ENCODE measurements at places on chromosomes 5 and 9.

DNA sequence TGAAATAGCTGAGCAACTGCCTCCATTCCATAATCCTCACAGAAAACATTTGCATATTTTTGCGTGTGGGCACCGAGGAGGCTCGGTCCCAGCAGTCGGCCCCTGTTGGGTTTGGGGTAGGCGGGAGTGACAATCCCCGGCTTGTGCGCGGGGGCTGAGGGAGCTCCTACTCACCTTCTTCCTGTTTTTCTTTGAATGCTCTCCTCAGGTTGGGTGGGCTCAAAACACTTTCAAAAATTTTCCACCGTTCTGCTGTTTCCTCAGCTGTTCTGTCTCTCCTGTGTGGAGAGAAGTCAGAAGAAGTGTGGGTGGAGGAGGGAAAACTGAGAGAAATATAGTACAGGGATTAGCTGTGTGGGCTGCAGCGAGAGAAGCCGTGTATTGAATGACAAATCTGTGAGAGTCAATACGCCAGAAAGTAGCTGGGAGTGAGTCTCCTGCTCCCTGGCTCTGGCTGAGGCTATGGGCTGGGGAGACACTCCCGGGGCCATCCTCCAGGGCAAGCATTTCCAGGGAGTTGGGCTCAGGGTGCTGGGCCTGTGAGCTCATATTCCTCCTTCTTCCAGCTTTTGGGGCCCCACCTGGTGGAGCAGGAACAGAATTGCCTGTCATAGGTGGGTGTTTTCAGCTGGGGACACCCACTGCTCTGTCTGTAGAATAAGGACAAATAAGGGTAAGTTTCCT is 84.7 kb downstream of the CMYA5 start:
- DNase-seq = peak; percentile 41

- DNase-seq = peak; percentile 48
These were observed 35.6 kb upstream of the HAND1 start for GRCh38 chr5:154513669-154514084.

GRCh38 chr5:9776525-9776924 is 146.4 kb upstream of the TAS2R1 start:
- peak; percentile 74 for DNase-seq

DNA sequence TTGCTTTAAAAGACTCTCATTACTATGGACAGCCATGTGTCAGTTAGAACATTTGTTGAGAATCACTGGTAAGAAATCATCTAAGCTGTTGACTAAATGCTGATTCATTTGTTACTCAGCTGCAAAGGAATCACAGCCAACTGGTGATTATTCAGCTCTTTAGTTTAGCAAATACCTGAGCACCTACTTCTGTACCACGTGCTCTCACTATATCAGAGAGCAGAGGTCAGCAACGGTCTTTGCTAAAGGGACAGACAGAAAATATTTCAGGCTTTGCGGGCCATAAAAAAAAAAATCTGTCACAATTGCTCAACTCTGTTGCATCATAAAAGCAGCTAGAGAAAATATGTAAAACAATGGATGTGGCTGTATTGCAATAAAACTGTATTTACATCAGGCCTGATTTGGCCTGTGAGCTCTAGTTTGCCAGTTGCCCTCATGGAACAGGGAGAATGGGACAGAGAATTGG is 377.6 kb downstream of the DNAH5 start:
- peak; percentile 93 for DNase-seq

DNA sequence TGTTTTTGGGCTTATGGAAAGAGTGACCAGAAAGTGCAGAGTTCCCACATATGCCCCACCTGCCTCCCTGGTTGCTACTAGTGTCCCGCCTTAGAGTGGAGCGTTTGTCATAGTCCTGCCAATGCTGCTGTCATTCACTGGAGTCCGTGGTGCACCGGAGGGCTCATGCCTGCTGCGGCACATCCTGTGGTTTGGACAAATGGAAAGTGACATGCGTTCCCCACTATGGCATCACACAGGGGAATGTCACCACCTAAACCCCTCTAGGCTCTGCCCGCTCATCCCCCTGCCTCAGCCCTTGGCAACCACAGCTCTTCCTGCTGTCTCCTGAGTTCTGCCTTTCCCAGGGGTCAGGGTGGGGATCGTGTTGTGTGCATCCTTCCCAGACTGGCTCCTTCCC is 29.2 kb downstream of the IRX4 start:
- DNase-seq = no peak

DNA sequence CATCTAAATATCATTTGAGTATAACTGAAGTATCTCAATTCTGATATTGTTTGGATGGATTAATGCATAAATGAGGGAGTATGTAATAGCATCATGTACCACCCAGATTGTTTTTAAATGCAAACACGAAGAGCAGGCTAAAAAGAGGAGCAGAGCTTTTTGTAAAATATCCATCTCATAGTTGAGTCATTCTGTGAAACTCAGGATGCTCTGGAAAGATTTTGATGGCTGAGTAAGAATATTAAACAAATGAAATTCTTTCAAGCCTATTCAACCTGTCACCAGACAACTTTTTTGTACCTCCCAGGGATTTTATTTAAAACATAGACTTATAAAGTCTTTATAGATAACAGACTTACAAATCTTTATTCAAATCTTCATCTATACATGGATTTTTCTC is 625.9 kb downstream of the TLE4 start:
- DNase-seq = peak; percentile 65

DNA sequence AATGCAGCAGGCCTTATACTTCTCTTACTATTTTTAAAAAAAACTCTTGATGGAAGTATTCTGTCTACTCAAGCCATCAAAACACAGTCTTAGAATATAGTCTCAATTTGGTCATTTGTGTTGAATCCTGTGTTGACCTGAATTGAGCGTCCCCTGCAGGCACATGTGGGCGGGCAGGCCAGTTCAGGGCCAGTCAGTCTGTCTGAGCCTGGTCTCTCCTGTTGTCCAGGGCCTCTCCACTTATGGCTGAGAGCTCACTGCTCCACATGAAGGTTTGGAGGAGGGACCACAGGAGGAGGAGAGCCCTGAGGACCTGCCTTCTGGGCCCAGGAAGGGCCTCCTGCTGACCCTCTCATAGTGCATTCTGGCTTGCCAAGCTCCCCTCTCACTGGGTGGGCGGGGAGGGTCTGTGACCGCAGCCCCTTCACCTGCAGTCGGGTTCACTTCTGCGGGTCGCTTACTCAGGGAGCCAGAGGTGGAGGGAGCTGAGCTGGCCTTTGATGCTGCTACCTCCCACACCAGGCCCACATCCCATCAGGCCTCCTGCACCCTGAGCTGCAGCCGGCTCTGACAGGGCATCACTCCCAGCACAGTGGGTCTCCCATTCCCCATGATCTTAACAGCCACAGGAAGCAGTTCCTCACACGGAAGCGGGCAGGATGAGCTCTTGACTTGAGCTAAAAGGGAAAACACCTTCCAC is 178.2 kb upstream of the S1PR3 start:
- no peak for DNase-seq

DNA sequence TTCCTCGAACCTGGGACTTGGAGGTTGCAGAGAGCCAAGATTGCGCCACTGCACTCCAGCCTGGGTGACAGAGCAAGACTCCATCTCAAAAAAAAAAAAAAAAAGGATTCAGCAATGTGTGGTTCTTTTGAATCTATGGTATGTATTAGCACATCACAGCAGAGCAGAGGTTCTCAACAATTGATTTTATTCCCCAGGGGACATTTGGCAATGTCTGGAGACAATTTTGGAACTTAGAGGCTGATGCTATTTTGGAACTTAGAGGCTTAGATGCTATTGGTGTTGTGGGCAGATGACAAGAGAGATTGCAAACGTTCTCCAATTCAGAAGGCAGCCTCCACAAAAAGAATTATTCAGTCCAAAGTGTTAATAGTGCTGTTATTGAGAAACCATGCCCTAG is 115.2 kb downstream of the TMC1 start:
- peak; percentile 23 for DNase-seq

DNA sequence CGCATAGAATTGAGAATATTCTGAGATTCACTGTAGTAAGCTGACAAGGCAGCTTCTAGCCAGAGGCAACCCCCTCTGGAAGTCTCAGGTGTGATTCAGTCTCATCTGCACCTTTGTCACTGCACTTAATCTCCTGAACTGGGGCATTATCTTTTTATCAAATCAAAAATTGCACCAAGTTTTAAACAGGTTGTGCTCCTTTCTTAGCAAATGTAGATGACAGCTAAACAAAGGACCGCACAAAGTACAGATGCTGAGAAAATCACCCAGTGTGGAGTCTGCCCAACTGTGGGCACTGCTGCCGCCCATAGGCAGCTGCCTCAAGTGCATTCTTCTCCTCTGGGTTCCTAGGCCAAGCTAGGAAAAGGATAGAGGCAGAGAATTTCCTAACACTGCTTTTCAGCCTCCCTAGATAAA is 51.1 kb downstream of the STARD4 start:
- peak; percentile 31 for DNase-seq

- peak; percentile 63 for DNase-seq
These were observed 44.9 kb downstream of the SHB start for GRCh38 chr9:38024036-38024681.

GRCh38 chr5:159210846-159211245 is 1.5 kb upstream of the RNF145 start:
- no peak for DNase-seq

GRCh38 chr9:109012009-109012875 is 1.1 kb downstream of the CTNNAL1 start:
- peak; percentile 96 for DNase-seq

- DNase-seq = no peak
These were observed 193.5 kb downstream of the RGS3 start for GRCh38 chr9:113656771-113657670.

DNA sequence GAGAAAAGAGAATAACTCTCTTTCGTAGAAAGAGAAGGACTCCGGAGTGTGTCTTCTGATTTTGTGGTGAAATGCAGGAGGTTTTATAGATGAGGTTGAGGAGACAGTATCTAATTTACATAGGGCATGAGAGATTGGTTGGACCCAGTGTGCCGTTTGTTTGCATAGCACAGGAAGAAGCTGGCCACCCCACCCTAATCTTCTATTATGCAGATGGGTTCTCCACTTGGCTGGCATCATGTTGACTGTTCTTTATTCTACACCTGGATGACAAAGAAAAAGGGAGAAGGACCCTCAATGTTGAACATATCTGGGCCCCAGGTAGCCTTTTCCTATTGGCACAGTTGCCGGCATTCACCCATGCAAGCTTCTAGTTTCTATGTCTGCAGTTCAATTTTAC is 23.2 kb upstream of the MINAR2 start:
- DNase-seq = no peak

- DNase-seq = no peak
These were observed 1921.6 kb upstream of the WWC1 start for GRCh38 chr5:166369807-166370206.

DNA sequence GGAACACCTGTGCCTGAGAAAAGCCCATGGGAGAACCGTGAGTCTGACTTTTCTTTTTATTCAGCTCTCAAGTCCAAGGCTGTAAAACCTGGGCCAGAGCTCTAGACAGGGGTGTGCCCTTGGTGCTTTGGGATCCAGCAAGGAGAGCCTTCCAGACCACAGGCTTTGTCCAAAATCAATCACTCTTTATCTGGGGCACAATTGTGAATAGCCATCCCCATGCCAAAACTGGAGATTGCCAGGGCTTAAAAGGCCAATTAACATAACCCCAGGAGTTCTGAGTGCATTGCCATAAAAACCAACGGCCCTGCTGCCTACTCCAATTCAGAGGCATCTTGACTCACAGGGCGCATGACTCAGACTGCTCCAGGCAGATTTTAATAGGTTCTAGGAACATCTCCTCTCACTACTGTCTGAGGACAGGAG is 391.8 kb downstream of the ARHGEF28 start:
- DNase-seq = peak; percentile 53

GRCh38 chr5:142977363-142978051 is 207.3 kb downstream of the ARHGAP26 start:
- DNase-seq = peak; percentile 93

DNA sequence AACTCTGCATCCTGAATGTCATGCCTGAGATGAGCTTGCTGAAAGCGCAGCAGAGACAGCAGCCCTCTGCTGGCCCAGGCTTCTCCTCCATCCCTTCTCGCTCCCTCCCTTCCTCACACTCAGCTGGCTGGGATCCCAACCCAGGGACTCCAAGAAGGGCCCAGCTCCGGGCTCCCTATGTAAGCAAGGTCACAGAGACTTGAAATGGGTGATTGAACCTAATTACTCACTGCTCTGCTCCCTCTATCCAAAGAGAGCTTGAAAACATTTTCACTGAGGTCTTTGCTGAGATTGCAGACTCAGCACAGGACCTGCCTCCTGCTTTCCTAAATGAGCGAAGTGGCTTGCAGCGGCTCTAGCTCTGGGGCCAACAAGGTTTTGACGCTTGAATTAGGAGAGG is 42.8 kb downstream of the RAPGEF1 start:
- DNase-seq = peak; percentile 29

DNA sequence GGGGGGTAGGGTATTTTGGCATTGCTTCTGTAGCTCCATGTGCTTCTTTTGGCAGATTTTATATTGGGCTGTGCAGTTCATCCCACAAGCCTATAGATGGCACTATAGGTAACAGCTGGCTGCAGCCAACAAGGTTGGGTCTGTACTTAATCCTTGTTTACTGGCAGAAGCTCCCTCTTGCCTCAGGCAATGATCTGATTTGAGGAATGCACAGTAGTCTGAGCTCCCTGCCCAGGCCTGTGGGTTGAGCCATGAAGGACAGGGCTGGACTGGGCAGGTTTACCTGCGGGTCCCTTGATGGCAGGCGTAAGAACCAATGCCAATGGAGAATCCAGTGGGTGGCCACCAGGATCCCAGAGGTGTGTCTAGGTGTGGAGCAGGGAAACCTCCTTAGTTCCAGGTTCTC is 11.7 kb upstream of the OR1J2 start:
- DNase-seq = peak; percentile 13

GRCh38 chr9:76738402-76738801 is 25.8 kb upstream of the PCA3 start:
- DNase-seq = no peak

DNA sequence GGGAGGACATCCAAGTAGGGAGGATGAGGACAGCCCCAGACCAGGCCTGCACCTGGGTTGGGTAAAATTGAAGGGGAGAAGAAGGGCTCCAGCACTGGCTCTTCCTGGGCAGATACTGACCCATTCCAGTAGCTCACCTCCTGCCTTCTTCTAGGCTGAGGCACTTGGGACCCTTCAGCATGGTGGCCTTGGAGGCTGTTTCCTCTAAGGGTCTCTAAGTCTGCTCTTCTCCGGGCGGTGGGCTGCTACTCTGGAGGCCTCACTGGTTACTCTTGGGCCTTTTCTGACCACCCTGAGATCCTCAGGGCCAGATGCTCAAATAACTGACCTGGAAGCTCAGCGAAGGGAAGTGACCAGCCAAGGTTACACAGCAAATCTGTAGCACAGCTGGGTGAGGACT is 2.8 kb upstream of the TIFAB start:
- no peak for DNase-seq

GRCh38 chr9:134690301-134690751 is 48.7 kb downstream of the COL5A1 start:
- DNase-seq = no peak

GRCh38 chr5:138654281-138654867 is 79.2 kb upstream of the HSPA9 start:
- peak; percentile 61 for DNase-seq

GRCh38 chr9:91214867-91215266 is 146.9 kb downstream of the AUH start:
- peak; percentile 35 for DNase-seq
